ENCODE measurements at places on chromosomes 4 and X.

- DNase-seq = no peak
These were observed 59.5 kb downstream of the NSG1 start for GRCh38 chr4:4446434-4446833.

GRCh38 chrX:41935832-41936231, 12.5 kb upstream of the CASK start:
- DNase-seq = no peak

DNA sequence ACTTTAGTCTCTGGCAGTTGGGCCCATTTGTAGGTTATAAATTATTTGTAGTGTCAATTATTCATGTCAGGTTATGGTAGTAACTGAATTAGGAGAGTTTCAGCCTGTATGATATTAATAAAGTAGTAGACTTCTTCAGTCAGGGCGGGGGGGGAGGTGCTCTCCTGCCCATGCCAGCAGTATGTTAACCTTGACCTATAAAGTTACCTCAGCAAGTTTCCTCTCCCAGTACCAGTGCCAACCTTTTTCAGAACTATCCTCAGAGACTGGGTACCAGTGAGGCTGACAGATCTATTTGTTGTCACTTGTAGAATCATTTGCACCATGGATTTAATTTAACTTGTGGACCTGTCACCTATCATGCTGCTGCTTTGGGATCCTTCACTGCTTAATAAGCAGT, 88.0 kb downstream of the PRRG1 start:
- no peak for DNase-seq

DNA sequence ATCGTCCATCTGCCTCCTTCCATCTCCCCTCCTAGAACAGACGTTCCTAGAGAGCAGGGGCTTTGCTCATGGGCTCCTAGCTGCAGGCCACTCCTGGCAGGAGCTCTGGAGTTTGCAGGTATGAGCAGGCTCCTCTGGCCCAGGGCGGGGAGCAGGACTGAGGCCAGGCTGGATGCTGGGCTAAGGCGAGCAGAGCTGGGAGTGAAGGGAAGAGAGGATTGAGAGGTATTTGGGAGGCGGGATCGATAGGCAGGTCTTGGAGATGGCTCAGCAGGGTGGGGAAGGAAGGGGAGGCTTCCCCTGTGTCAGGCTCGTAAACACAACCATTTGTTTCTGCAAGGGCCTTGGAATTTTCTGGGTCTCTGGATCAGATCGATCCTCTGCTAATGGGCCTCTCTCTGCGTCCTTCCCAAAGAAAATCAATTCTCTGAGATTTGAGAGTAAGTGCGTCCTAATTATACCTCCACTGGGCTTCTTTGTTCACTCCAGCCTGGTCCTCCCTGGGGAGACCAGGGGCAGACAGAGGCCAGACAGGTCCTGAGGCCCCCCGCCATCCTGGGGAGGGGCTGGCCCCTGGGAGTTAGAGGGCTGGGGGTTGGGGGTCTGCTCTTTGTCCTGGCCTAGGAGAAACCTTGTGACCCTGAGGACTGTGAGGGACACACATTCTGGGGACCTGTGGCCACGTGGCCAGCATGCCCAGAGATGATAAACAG, 94.8 kb upstream of the PSAPL1 start:
- no peak for DNase-seq

DNA sequence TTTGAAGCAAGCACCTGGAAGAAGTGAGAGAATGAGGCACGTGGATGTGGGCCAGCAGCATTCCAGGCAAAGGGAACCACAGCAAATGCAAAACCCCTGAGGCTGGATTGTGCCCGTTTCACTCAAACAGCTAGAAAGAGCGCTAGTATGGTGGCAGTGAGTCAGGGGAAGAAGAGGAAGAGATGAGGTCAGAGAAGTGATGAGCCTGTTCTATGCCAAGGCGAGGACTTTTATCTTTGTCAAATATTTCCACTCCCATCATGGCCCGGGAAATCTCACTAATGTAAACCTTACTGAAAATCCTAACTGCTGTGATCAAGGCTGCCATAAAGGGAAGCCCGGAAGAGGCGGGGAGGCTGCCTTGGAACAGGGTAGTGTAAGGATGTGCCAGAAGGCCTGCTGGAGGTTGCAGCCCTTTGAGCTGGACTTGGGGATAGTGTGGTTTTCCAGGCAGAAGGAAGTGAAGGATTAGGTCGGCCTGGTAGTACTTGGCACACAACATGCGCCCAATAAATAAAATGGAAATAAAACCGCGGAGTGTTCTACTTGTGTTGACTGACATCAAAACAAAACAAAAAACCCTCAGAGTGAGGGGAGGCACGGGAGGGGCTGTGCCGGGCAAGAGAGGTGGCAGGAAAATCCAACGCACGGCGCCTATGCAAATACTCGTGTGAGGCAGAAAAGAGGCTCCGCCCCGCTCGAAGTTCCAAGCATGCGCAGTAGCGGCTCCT, 1.2 kb upstream of the CDK16 start:
- DNase-seq = no peak

DNA sequence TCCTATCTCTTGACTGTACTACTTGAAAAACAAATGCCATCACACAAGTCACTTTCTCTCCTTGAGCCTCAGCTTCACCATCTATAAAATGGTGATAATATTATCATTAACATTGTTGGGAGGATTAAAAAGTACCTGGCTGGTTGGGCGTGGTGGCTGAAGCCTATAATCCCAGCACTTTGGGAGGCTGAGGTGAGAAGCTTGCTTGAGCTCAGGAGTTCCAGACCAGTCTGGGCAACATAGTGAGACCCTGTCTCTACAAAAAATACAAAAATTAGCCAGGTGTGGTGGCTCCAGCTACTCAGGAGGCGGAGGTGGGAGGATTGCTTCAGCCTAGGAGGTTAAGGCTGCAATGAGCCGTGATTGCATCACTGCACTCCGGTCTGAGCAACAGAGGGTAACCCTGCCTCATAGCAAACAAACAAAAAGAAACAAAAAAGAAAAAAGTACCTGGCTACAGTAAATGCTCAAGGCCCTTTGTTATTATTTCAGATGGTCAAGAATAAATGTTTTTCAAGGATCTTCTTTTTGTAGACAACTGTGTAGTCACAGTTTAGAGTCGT, 120.3 kb downstream of the CHRNA9 start:
- DNase-seq = no peak

DNA sequence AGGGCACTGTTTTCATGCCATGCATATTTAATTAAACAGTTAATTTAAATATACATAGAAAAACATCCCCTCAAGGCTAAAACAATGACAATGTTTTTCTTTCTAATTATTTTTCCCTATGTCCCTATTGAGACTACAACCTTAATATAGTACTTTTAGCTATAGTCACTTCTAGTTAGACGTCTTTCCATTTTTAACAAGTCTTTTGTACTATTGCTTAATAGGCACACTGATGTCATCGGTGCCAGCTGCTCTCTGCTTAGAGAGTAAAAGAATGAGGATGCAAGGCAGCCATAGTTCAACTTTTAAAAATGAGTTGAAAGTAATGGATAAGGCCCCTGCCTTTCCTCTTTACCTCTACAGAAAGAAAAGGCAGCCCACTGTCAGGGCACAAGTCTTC, 191.1 kb downstream of the KCTD8 start:
- no peak for DNase-seq

DNA sequence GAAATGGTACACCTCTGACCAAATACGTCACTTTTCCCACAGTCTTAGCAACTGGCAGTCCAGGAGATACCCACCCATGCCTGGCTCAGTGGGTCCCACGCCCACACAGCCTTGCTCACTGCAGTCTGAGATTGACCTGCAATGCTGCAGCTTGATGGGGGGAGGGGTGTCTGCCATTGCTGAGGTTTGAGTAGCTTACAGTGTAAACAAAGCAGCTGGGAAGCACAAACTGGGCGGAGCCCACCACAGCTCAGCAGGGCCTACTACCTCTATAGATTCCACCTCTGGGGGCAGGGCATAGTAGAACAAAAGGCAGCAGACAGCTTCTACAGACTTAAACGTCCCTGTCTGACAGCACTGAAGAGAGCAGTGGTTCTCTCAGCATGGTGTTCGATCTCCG, 52.7 kb downstream of the AMER1 start:
- no peak for DNase-seq

GRCh38 chr4:138961129-138961528, 54.5 kb upstream of the NOCT start:
- DNase-seq = no peak

GRCh38 chr4:4333265-4333706, 43.2 kb downstream of the ZBTB49 start:
- DNase-seq = no peak

- DNase-seq = no peak
These were observed 27.8 kb downstream of the RASL11B start for GRCh38 chr4:52889778-52890520.

DNA sequence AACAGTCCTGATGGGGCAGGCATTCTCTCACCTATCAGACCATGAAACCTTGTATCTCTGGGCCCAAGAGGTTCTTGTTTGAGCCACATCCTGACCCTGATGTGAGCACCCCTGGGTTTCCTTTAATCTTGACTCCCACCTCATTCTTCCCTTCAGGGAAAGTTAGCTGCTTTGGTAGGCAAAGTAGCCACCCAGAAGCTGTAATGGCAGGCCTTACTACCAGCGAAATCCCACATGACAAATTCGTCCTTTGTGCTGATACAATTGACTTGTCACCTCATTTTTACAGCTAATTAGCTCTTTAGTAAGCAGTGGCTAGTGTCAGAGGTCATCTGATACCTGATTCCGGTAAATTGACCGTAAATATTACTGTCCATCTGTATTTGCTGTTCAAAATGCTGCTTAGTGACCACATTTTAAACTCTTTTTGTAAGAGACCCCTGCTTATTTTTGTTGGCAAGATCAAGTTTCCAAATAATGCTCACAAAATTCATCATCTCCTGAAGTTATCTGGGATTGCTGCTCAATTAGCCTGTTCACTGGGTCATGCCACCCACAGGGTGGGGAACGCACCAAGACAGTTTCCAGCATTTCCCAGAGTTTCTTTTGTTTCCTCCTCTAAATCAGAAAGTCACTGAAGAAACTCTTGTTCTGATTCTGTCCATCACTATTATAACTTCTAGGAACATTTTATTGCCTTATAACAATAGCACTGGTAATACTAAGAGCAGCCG, 329.7 kb downstream of the GPAT3 start:
- DNase-seq = no peak

GRCh38 chrX:153491918-153492317, 2.9 kb upstream of the BGN start:
- no peak for DNase-seq

GRCh38 chrX:122771933-122772332, 412.1 kb upstream of the GRIA3 start:
- no peak for DNase-seq

- DNase-seq = no peak
These were observed 14.3 kb downstream of the SMARCAD1 start for GRCh38 chr4:94221916-94222315.

DNA sequence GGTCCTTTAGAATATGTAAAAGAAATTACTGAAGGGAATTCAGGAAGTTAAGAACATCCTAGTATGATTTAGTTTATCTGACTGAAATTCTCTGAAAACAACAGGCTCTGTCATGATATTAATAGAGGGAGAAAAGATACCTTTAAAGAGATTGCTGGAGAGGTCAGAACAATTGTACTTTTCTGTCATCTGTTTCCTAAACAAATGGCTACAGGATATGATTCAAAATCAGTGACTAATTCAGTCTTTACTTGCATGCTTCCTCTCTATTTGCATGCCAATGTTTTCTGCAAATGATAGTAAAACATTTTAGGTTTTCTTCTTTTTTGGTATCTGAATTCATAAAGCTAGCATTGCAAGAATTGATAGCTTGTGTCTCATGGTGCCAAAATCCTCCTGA, 616.7 kb upstream of the PCDH7 start:
- DNase-seq = no peak

GRCh38 chrX:118182025-118182424, 65.4 kb upstream of the KLHL13 start:
- DNase-seq = no peak
